ENCODE measurements at places on chromosomes 5 and 9. TPM values are rescaled to one million over a fixed set of nuclear protein-coding genes. Genes with fewer than 3 reads are reported as not detected.

GRCh38 chr9:120974921-120975320, 48.3 kb upstream of the TRAF1 start:
- DNase-seq: no peak

DNA sequence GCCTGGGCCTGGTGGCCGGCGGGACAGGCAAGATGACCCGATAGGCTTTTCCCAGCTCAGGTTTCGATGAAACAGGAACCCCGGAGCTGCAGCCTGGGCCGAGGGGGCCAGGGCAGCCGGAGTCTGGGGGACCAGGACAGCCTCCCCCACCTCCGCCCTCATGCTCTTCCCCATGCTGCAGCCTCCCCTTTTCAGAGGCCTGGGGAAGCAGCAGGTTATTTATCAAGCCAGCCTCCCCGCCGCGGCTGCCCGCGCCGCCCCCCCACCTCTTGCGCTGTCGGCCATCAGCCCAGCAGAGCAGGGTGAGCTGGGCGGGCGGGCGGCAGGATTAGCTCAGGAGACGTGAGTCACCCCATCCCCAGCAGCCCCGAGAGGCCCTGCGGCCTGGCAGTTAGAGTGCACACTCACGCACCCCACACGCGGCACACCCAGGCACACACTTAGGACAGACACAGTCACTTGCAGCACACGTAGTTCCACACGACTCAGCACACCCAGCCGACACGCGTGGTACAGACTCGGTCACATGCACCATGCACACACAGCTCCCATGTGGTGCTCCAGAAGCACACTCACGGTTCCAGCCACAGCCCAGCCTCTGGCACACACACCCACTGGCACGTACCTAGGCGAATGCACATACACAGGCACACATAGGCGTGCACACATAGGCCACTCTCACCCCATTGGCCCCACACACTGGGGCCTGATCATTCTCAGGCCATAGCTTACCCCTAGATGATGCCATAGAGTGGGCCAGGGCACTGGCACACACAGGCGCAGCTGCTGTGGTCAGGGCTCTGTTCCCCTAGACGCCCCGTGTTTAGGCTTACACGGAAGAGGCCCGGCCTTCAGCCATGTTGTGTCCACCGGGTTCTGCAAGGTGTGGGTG, 13.0 kb downstream of the CXXC5 start:
- DNase-seq: no peak

MZB1 gene
- polyA plus RNA-seq: 0.84 TPM

GRCh38 chr5:171846323-171846722, 60.7 kb downstream of the SMIM23 start:
- DNase-seq: no peak
